ENCODE measurements at places on chromosomes 3 and 15.

- H3K4me3 ChIP-seq: peak overlapping the region; percentile 92
- H3K4me1 ChIP-seq: peaks cover 8% of the 10 kb centered on the region
- peak overlapping the region; percentile 95 for H3K27ac ChIP-seq
These were observed 419.5 kb upstream of the NAALADL2 start for GRCh38 chr3:174439331-174440252.

DNA sequence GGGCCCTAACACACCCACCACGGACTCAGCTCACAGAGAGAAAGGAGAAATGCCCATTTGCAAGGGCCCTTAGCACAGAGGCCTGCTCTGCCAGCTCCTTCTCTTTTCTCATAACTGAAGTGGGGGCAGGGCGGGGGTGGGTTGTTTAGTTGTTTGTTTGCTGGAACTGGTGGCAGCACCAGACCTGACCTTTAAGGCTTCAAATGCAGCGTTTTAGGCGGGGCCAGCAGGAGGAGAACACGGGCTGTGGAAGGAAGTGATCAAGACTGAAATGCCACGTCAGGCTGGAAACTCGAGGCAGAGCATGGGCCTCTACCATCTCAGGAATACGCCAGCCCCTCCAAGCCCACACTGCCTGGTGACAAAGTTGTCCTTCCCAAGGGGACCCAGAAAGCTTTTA, 9.3 kb downstream of the CACNA2D2 start:
- H3K4me3 ChIP-seq: no peak overlapping the region
- DNase-seq: no peak
- H3K27me3 ChIP-seq: peaks cover 13% of the 10 kb centered on the region
- H3K27ac ChIP-seq: no peak overlapping the region
- no peaks in the 10 kb centered on the region for H3K4me1 ChIP-seq

GRCh38 chr3:175338775-175339535, 479.8 kb downstream of the NAALADL2 start:
- no peak overlapping the region for H3K27ac ChIP-seq
- peak; percentile 90 for DNase-seq
- H3K4me3 ChIP-seq: no peak overlapping the region

DNA sequence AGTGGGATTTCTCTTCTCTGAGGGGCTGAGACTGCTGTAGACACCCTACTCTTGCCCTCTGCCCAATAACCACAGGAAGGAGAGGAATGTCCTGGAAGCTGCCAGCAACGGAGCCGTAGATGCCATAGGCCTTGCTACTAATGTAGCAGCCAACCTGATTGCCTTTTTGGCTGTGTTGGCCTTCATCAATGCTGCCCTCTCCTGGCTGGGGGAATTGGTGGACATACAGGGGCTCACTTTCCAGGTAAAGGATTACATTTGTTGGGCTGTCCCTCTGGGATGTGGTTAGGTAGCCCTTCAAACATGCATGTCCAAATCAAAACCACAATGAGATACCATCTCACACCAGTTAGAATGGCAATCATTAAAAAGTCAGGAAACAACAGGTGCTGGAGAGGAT, 16.1 kb downstream of the SLC28A2 start:
- no peak overlapping the region for H3K4me3 ChIP-seq
- H3K36me3 ChIP-seq: no peaks in the 10 kb centered on the region
- no peak overlapping the region for H3K27ac ChIP-seq
- no peaks in the 10 kb centered on the region for H3K27me3 ChIP-seq
- no peaks in the 10 kb centered on the region for H3K4me1 ChIP-seq

GRCh38 chr3:119729996-119730395, 27.2 kb downstream of the CFAP91 start:
- H3K4me3 ChIP-seq: no peak overlapping the region
- no peak for DNase-seq
- H3K27me3 ChIP-seq: no peaks in the 10 kb centered on the region
- no peaks in the 10 kb centered on the region for H3K36me3 ChIP-seq
- H3K4me1 ChIP-seq: peaks cover 4% of the 10 kb centered on the region
- no peak overlapping the region for H3K27ac ChIP-seq

DNA sequence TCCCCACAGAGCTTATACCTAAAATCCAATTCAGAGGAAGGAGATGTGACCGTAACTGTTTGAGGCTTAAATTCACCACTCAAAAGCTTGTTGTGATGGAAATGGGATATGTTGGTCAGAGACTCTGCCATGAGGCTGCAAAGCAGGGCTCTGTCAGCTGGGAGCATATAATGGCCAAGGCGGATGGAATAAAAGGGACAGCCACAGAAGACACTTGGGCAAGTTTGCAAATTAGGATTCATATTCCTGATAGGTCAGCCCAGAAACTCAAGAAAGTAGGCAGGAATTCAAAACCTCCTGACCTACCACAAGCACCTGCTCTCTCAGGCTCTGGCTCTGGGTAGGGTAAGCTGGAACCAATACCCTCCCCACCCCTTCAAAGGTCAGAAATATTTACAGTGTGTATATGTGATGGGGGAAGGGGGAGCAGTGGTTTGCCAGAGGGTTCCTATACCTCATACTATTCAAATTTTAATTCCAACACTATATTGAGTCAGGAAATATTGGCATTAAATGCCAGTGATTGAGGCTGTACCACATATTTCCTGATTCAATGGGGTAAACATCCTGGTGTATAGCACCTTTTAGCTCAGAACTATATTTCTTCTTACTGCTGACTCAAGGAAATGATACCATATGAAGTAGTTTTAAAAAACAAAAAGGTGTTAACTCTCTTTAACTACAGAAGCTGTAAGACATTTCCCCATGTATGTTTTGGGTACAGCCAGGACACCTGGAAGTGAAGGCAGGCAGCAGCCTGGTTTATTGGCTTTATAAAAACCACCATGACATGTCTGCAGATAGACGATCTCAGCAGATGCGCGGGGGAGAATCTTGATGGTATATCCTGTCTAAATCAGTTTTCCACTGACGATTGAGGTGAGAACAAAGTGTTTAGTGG, 19.2 kb downstream of the FYCO1 start:
- DNase-seq: no peak
- peaks cover 18% of the 10 kb centered on the region for H3K4me1 ChIP-seq
- no peak overlapping the region for H3K4me3 ChIP-seq
- no peaks in the 10 kb centered on the region for H3K27me3 ChIP-seq
- no peak overlapping the region for H3K27ac ChIP-seq
- peaks cover 16% of the 10 kb centered on the region for H3K36me3 ChIP-seq

DNA sequence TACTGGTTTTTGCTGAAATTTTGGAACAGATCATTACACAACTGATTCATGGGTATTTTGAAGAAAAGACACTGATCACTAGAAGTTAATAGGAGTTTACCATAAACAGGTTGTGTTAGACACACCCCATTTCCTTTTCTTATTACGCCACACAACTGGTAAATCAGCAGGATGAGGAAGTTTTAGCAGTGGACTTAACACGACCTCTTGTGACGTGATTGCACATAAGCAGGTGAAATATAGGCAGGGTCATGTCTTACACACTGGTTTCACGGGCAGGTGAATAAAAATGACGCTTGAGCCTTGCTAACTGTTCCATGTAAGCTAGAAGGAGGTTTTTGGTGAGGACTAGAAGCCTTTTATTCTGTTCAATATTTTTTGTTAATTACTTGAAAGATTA, 27.1 kb upstream of the TPRG1 start:
- no peak overlapping the region for H3K27ac ChIP-seq
- DNase-seq: no peak
- H3K4me3 ChIP-seq: no peak overlapping the region

DNA sequence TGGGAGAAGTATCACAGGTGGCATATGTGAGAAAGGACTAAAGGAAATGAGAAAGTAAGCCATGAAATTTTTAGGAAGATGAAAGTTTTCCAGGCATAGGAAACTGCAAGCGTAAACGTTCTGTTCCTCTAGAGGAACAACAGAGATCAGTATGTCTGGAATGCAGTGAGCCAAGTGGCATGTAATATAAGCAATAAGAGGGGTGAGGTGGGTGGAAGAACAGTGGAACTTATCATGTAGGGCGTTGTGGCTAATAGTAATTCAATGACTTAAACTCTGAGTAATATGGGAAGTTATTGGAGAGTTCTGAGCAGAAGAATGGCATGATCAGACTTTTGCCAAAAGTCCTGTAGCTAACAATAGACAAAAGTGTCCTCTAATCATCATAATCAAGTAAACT, 902.9 kb downstream of the EPHA3 start:
- H3K27ac ChIP-seq: peak overlapping the region; percentile 54
- peaks cover 14% of the 10 kb centered on the region for H3K4me1 ChIP-seq
- H3K36me3 ChIP-seq: no peaks in the 10 kb centered on the region
- peak; percentile 79 for DNase-seq
- no peak overlapping the region for H3K4me3 ChIP-seq
- no peaks in the 10 kb centered on the region for H3K27me3 ChIP-seq

DNA sequence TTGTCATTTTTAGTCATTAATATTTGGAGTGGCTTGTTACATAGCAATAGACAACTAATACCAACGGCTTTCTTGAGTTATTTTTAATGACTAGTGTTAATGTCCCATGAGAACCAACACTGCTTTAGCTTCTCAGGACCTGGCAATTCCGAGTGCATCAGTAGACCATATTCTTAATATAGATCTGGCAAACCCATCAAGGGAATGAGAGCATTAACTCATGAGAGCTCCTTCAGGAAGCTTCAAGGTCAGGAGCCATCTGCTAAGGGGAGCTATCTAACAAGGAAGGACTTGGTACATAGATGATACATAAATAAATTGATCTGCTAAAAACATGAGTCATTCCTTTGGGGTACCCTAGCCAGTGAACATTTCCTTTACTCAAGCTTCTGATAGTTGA, 122.6 kb upstream of the EPHA3 start:
- H3K27me3 ChIP-seq: no peaks in the 10 kb centered on the region
- no peaks in the 10 kb centered on the region for H3K36me3 ChIP-seq
- no peak overlapping the region for H3K4me3 ChIP-seq
- peaks cover 4% of the 10 kb centered on the region for H3K4me1 ChIP-seq

- H3K27ac ChIP-seq: no peak overlapping the region
- DNase-seq: no peak
- H3K36me3 ChIP-seq: no peaks in the 10 kb centered on the region
- H3K4me1 ChIP-seq: peaks cover 6% of the 10 kb centered on the region
These were observed 4.8 kb upstream of the CSRNP1 start for GRCh38 chr3:39158148-39158715.

- H3K4me3 ChIP-seq: no peak overlapping the region
- no peaks in the 10 kb centered on the region for H3K27me3 ChIP-seq
- peaks cover 19% of the 10 kb centered on the region for H3K36me3 ChIP-seq
These were observed 72.3 kb downstream of the ITGB5 start for GRCh38 chr3:124814620-124815421.

Measured in astrocyte (in vitro differentiated cells and primary cell).